CD4-positive, alpha-beta T cell treated with Interleukin-17A for 4 hours (primary cell): ENCODE measurements at places on chromosomes 4 and X.

GRCh38 chr4:150167054-150167453 is 88.8 kb downstream of the DCLK2 start:
- DNase-seq, result no peak

DNA sequence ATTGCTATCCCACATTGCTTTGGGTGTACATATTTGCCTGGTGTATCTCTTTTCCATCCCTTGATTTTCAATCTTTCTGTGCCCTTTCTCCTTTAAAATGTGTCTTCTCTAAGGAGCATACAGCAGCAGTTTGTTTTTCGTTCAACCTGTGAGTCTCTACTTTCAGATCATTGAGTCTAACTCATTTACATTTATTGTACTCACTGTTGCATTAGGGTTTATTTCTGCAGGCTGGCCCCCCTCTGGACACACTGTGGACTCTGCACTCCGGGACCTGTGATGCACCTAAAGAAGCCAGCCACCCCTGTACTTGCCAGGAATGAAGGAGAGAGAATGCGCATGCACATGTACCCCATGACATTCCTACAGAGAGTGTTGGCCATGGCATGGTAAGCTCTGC is 93.0 kb downstream of the FAM53A start:
- DNase-seq, result peak; percentile 0

DNA sequence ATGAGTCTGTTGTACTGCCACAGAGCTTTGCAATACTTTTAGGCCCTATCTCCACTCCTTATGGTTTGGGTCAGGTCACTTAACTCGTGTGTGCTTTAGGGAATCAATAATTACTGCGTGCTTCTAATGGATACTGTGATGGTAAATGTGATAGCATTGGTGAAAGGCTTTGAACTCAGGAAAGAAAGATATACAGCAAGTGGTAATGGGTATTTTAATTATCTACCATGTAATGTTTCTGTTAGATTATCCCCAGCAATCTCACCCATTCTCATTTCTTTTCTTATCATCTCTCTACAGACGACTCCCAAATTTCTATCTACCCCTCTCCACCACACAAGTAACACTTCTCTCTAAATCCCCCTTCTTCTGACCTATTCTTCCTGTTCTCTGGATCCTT is 128.6 kb downstream of the GPC3 start:
- no peak for DNase-seq

DNA sequence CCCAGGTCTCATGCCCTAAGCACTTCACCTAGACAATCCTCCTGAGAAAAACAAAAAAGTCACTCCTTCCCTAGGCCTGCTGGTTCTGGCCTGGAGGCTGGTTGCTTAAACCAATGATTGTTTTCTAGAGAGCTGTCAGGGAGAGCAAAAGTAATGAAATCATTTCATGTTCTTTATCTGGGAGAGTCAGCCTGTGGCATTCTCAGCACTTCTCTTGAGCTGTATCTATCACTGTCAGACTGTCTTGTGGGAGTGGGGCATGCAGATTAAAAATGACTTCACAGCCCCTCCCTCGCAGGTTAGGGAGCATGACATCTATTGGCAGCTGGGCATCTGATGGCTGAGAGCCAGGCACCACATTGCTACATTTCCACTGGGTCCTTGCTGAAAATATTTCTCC is 20.4 kb upstream of the TMEM154 start:
- no peak for DNase-seq

DNA sequence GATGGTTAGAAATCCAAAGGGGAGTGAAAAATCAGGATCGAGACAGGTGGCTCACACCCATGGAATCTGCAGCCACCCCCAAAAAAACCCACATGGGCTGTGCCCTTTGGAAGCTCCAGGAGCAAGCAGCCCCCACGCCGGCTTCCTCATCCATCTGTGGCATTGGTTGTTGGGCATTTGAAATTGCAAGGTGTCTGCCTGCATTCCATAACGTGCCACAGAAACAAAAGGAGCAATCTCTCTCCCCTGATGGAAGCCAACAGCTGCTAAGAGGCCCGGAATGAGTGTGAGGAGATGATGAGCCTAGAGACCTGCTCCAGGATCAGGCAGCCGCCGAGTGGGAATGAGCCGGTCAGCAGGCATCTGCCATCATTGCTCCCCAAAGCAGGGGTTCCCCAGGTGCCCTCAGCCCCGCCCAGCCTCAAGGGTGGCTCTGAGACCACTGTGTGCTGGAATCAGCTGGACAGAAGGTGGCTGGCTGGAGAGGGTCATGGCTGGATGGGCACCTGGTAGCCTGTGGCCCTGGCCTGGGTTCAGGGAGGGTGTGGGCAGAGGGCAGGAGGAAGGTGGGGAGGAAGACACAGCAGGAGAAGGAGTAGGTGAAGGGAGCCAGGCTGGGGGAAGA is 113.2 kb downstream of the CRLF2 start:
- DNase-seq, result no peak

DNA sequence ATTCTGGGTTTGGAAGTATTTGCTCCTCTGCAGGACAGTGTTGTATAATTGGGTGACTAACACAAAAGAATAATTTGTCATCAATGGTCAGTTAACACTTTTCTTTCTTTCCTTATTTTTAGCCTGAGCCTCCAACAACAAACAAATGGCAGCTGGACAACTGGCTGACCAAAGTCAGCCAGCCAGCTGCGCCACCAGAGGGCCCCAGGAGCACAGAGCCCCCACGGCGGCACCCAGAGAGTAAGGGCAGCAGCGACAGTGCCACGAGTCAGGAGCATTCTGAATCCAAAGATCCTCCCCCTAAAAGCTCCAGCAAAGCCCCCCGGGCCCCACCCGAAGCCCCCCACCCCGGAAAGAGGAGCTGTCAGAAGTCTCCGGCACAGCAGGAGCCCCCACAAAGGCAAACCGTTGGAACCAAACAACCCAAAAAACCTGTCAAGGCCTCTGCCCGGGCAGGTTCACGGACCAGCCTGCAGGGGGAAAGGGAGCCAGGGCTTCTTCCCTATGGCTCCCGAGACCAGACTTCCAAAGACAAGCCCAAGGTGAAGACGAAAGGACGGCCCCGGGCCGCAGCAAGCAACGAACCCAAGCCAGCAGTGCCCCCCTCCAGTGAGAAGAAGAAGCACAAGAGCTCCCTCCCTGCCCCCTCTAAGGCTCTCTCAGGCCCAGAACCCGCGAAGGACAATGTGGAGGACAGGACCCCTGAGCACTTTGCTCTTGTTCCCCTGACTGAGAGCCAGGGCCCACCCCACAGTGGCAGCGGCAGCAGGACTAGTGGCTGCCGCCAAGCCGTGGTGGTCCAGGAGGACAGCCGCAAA is 106.0 kb downstream of the KLHL8 start:
- DNase-seq, result no peak

DNA sequence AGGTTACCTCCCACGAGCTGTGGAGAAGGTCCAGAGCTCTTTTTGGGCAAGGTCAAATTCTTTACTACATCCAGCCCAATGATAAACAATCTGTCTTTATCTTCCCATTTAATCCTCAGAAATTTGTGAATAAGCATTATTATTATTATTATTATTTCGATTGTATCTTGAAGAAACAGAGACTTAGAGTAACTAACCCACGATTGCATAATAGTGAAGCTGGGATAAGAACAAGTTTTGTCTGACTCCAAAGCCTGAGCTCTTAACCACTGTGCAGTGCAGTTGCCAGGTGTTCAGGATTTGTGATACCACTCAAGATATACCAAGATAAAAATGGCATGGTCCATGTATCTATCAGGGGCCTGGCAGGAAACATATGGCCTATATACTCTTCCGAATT is 166.5 kb upstream of the LDB2 start:
- no peak for DNase-seq

- DNase-seq, result no peak
Measured at GRCh38 chrX:8639949-8640475, 91.9 kb downstream of the ANOS1 start.
